ENCODE measurements at places on chromosomes 2 and 18.

- peak; percentile 19 for DNase-seq
Observed at GRCh38 chr2:85133751-85134254, 611 bp downstream of the TCF7L1 start.

- DNase-seq = no peak
Observed at GRCh38 chr2:201759567-201759966, 21.2 kb downstream of the ALS2 start.

- DNase-seq = no peak
Observed at GRCh38 chr2:118249531-118249930, 161.3 kb downstream of the INSIG2 start.

- peak; percentile 64 for DNase-seq
Observed at GRCh38 chr2:234292205-234292961, 204.5 kb downstream of the ARL4C start.

GRCh38 chr2:236573066-236573929, 3.7 kb downstream of the ACKR3 start:
- no peak for DNase-seq

GRCh38 chr18:57959278-57959677, 84.7 kb upstream of the NEDD4L start:
- peak; percentile 6 for DNase-seq

DNA sequence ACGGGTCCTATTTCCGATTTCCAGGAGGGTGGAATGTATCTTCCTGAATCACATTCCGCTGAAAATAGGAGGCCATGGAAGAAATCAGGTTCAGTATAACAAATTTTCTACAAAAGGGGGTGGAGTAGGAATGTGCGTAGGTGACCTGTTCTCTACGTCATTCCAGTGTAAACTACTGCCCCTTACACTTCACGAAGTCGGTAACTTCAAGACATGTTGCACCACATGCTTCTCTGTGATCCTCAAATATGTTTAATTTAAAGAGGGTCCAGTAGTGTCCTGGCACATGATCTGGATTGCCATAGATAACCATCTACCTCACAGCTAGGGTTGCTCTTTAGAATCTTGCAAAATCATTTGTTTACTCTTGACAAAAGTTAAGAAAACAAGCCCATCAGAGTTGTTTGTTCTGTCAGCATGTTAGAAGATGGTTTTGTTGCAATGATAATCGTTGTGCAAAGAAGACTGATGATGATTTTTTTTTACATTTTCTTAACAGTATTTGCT, 7.5 kb upstream of the CPS1 start:
- DNase-seq = no peak

GRCh38 chr18:11674119-11674518, 14.9 kb upstream of the GNAL start:
- no peak for DNase-seq

GRCh38 chr2:159551806-159552205, 64.5 kb downstream of the BAZ2B start:
- DNase-seq = no peak

- DNase-seq = no peak
Observed at GRCh38 chr2:74253971-74254310, 55.5 kb downstream of the MTHFD2 start.

- DNase-seq = no peak
Observed at GRCh38 chr2:191927991-191928390, 81.1 kb upstream of the CAVIN2 start.

- no peak for DNase-seq
Observed at GRCh38 chr18:60987963-60988362, 345.3 kb upstream of the CDH20 start.

- DNase-seq = no peak
Observed at GRCh38 chr2:148981781-148982180, 56.7 kb upstream of the LYPD6B start.

- DNase-seq = no peak
Observed at GRCh38 chr2:201151127-201151981, 31.6 kb upstream of the CASP10 start.

- DNase-seq = no peak
Observed at GRCh38 chr2:127403460-127403859, 14.8 kb upstream of the PROC start.

DNA sequence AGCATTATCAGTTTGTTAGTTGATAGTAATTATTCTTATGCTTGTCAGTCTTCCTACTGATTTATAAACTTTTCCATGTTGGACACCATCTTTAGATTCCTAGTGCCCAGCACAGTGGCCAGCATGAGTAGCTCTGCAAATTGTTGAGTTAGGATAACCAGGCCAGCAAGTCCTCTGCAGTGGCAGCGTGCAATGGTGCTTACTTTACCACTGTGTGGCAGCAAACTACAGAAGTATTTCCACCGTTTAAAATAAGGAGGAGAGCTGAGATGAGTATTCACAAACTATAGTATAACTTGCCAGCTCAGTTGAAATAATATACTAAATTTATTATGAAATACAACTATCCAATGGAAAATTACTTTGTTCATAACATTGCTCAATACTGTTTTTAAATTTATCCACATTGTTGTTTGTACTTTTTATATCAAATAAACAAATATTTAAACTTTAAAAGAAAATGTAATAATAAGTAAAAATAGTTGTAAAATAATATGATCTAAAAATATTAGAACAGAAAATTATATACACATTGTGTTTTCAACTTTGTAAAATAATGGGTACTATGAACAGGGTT, 9.3 kb upstream of the THADA start:
- peak; percentile 54 for DNase-seq

DNA sequence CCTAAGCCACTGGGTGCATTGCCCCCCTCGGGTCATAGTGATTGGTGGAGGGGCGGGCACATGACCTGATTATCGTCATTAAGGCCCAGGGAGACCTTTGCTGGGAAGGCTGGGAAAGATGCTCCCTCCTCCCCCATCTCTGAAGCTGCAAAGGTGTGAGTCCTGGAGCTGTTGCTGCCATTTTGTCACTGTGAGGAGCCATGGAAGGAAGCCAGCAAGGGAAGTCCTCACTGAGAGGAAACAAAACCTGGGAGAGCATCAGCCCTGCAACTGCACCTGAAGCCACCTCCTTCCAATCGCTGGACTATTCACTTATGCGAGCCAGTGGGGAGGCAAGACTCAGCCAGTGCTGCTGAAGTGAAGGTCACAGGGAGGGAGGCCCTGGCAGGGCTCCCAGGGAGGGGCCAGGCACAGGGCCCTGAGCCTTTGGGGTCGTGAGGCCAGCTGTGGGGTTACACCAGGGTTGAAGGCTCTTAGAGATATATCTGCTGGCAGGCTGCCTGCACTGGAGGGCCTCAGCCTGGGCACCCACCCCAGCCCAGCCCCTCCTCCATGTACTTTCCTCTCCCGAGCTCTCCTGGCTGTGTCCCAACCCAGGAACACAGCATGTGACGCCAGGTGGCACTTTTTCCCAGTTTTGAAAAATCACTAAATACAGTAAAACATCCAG, 10.7 kb upstream of the FAHD2A start:
- DNase-seq = no peak

GRCh38 chr2:12661489-12661888, 55.2 kb upstream of the TRIB2 start:
- no peak for DNase-seq

GRCh38 chr18:25896178-25896780, 194.1 kb downstream of the SS18 start:
- peak; percentile 34 for DNase-seq

GRCh38 chr2:177141866-177142265, 70.7 kb upstream of the HNRNPA3 start:
- no peak for DNase-seq

DNA sequence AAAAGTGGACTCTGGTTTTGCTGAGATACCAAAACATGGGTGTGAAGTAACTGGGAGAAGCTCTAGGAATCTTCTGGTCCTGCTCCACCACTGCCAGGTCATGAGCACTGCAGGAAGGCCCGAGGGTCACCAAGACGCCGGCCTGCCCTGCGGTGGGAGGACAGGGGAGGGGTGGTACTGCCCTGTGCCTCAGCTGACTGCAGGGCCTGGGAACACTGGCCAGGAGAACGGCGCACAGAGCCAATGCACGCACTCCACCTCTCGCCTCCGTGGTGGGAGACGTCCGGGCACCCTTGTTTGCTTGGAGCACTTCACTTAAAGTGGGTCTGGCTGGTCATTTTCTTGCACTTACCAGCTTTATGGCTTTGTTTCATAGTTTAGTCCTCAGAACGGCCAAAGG, 153.4 kb downstream of the SH3RF3 start:
- no peak for DNase-seq

- DNase-seq = no peak
Observed at GRCh38 chr2:235045336-235045972, 93.6 kb downstream of the SH3BP4 start.

DNA sequence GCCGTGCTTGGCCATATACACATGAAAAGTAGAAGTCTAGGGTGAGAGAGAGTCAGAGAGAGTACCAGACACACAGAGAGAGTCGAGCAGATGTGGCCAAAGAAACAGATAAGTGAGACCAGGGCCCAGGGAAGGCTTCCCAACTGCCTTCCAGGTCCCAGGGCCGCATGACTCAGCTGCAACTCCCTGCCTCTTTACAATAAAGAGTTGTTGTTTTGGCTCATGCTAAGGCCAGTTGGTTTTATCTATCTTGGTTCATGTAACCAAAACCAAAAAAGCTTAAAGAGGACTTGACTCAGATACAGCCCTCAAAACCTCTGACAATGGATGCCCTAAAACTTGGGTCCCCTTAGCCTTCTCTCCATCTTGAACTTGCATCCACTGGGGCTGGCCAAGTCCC, 36.9 kb downstream of the REEP1 start:
- no peak for DNase-seq

GRCh38 chr2:61807036-61807757, 46.7 kb downstream of the FAM161A start:
- DNase-seq = no peak

- DNase-seq = no peak
Observed at GRCh38 chr2:236538242-236538641, 31.4 kb upstream of the ACKR3 start.

- DNase-seq = no peak
Observed at GRCh38 chr18:62611453-62612288, 88.8 kb downstream of the ZCCHC2 start.

GRCh38 chr18:13587001-13587400, 139.4 kb downstream of the FAM210A start:
- DNase-seq = no peak

GRCh38 chr2:141554810-141555209, 576.0 kb downstream of the LRP1B start:
- DNase-seq = no peak

DNA sequence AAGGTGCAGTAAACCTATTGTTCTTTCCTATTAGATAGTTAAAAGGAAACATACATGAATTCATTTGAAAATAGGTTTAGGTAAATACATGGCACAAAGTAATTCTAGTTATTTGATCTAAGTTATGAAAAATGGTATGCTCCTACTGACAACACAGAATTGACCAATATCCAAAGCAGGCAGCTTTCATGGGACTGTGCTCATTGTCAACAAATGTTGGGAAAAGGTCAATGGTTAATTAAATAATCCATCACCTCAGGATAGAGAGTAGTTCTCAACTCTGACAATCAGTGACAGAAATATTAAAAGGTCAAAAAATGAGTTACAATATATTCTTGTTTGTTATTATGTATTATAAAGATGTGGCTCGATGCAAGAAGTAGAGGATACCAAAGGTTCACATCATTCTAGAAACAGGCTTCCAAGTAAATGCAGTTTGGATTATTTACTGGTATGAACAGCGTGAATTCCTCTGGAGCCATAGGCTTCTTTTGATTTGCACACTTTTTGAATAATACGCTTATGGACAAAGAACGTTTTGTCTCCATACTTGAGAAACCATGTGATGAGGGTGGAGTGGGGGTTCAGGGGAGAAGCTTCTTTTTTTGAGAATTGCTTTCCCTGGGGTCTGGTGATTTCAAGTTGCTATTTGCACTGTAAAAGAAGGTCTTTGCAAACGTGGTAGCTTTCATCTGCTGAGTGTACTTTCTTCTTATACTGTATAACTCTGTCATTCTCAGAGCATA, 422.0 kb upstream of the ZEB2 start:
- no peak for DNase-seq

DNA sequence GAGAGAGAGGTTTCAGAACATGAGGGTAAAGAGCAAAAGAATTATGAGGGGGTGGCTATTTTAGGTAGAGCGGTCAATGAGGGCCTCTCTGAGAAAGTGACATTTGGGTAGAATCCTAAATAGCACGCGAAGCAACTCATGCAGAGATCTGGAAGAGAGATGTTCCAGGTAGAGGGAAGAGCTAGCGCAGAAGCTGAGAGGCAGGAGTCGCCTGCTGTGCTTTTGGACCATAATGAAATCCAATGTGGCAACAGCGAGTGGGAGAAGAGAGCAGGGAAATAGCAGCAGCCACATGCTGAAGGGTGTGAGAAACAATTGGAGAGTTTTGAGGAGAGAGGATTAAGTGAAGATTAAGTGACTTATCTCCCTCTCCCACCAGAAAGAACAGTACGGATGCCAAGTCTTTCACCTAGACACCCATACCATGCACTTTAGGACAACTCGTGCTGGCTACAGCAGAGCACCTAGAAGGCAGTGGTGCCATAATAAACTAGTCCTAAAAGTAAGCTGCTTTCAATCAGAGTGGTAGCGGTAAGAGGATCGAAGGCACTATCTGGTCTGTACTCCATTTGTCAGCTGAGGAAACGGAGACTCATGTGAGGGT, 129.7 kb downstream of the LRP2 start:
- DNase-seq = no peak

GRCh38 chr2:181682026-181682789, 1.9 kb upstream of the NEUROD1 start:
- peak; percentile 10 for DNase-seq

DNA sequence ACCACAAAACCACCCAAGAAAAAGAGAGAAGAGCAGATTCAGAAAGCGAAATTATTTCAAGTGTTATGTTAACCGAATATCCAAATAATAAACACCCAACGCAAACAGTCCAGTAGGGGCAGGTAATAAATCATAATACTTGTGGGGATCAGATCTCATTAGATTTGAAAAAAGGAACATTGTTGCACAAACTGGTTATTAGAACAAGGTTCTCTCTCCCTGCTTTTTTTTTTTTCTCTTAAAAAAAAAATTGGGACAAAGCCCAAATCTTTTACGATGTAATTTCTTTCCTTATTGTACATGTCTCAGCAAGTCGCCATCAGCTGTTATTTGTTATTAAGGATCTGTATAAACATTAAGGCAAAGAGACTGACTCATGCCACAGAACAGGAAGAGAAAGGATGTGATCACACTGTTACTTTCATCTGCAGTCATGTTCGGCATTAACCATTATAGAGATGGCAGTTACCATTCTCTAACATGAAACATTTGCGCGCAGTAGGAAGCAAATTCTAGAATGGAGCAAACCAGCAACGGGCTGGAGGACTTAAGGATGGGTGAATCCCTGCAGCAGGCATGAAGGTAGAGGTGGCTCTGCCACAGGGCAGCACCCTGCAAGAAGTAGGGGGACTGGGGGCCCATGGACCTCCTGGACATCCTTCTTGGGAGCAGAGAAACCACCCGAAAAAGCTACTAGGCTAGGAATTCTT, 42.0 kb downstream of the EPHA4 start:
- DNase-seq = no peak

GRCh38 chr2:181621779-181622490, 35.0 kb downstream of the CERKL start:
- no peak for DNase-seq

- DNase-seq = no peak
Observed at GRCh38 chr18:57243624-57244179, 96.8 kb downstream of the BOD1L2 start.

Data from activated CD4-positive, alpha-beta T cell treated with anti-CD3 and anti-CD28 coated beads for 48 hours (primary cell).